ENCODE measurements at places on chromosomes 11 and 22. TPM values are rescaled to one million over a fixed set of nuclear protein-coding genes. Genes with fewer than 3 reads are reported as not detected.

GDPD4 gene
- total RNA-seq = not detected

FBLN1 gene
- 0.16 TPM for total RNA-seq

BRSK2 gene
- under 0.01 TPM for total RNA-seq

OR8D4 gene
- not detected for total RNA-seq

CHRNA10 gene
- 0.94 TPM for total RNA-seq

KCNJ1 gene
- 0.06 TPM for total RNA-seq

KDM4F gene
- not detected for total RNA-seq

SPON1 gene
- total RNA-seq = 0.06 TPM

LUZP2 gene
- total RNA-seq = under 0.01 TPM

QSER1 gene
- total RNA-seq = 19.9 TPM

ZPR1 gene
- 42.2 TPM for total RNA-seq

EIF3M gene
- total RNA-seq = 316 TPM

PDE3B gene
- 0.13 TPM for total RNA-seq

SLC22A25 gene
- not detected for total RNA-seq

NXPE2 gene
- not detected for total RNA-seq

SCN3B gene
- 2.3 TPM for total RNA-seq

PKDREJ gene
- total RNA-seq = under 0.01 TPM

PRR33 gene
- not detected for total RNA-seq

TIGD3 gene
- 0.13 TPM for total RNA-seq

ZBTB16 gene
- total RNA-seq = 30.0 TPM
